Naive thymus-derived CD4-positive, alpha-beta T cell (primary cell): ENCODE measurements at places on chromosomes 11 and 22. TPM values are rescaled to one million over a fixed set of nuclear protein-coding genes. Genes with fewer than 3 reads are reported as not detected.
A peak's percentile ranks its signal among the peaks of the same experiment; 100 is the strongest.

Gene NXPE4
- total RNA-seq, result not detected

Gene MMP1
- total RNA-seq, result not detected

DNA sequence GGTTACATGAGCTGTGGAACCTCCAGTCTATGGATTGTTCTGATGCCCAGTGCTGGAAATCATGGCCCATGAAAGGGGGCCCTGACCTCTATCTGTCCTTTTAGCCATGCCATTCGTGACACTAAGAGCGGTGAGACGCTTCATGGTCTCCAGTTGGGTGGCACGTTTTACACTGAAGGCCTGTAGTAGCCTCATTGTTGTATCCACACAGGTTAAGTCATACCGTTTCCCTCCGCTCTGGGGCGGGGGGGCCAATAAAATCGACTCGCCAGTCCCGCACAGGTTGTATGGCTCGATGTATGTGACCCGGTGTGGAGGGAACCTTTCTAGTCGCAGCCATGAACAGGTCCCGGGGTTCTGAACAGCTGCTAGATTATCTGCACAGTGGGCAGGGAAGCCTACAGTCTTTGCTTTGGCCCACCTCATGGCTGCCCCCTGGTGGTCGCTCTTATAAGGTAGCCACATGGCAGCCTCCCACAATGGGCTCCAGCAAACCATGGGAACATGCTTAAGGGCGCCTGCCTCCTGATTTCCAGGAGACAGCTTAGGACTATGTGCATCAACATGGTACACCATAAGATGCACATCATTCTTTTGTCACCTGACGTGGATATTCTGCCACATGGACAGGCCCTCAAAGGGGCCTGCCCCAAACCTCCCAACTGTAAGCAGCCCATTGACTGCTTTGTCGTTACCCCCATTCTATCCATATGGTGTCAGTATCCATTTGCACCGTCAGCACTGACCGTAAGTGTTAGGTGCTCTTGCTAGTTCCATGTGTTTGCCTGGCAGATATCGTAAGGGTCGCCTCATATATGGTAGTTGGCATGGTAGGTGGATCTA lies 19.7 kb upstream of the APOL3 start:
- peak; percentile 81 for DNase-seq

Gene CHADL
- 1.8 TPM for total RNA-seq

GRCh38 chr22:50581950-50582492 lies 628 bp downstream of the CHKB start:
- no peak for DNase-seq

Gene HEPACAM
- total RNA-seq, result not detected

GRCh38 chr11:78424334-78425270 lies 7.0 kb upstream of the GAB2 start:
- no peak for DNase-seq

DNA sequence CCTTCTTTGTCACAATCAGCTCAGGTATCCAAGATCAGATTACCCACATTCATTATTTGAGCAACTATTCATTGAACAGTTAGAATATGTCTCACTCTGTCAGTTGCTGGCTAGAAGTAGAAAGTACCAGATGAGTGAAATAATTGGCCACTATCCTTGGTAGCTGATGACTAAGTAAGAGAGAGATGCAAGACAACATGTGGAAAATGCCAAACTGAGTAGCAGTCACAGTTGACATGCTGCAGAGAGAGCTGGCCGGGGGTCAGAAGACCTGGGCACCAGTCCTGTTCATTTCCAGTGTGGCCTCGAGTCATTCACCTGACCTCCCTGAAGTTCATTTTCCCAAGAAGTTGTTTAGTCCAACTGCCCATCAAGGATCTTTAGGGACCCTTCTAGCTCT lies 22.5 kb upstream of the SMIM35 start:
- DNase-seq, result no peak

Gene SHISAL1
- not detected for total RNA-seq

GRCh38 chr11:16880184-16880801 lies 133.9 kb downstream of the PLEKHA7 start:
- no peak for DNase-seq

GRCh38 chr11:74694136-74694930 lies 36.9 kb downstream of the CHRDL2 start:
- DNase-seq, result no peak

DNA sequence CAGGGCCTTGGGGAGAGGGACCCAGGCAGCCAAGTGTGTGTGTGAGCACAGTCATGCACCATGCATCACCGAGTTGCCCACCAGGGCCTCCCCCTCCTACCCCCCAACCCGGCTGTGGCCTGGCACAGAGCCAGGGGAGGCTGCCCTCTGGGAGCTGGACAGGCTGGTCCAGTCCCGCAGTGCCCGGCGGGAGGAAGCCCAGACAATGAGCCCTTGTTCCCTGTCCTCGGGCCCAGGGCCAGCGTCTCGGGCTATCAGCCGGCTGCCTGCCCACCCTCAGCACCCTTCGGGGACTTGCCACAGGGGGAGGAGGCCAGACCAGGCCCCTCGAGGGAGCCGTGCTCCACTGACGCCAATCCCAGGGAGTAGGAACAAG lies 4.5 kb downstream of the LRRC75B start:
- DNase-seq, result no peak

Gene P2RX6
- 1.7 TPM for total RNA-seq

Gene CD248
- total RNA-seq, result 1.8 TPM

Gene SLC25A45
- total RNA-seq, result 90.6 TPM

GRCh38 chr11:119964136-119965025 lies 173.5 kb downstream of the TRIM29 start:
- no peak for DNase-seq

DNA sequence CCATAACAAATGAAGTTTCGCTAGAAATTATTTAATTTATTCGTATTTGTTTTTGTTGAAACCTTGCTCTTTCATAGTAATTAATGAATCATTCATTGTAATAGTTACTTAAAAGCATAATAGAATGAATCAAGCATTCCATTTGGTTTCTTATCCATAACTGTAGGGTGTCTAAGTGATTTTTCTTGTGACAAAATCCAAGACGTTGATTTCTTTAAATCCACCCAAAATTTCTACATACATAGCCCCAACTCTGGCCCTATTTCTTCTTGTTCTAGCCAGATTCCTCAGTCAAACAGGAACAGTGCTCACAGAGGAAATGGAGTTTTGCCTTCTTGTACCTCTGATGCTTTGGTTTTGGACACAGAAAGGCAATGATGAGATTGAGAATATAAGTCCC lies 25.5 kb downstream of the UBASH3B start:
- DNase-seq, result no peak

DNA sequence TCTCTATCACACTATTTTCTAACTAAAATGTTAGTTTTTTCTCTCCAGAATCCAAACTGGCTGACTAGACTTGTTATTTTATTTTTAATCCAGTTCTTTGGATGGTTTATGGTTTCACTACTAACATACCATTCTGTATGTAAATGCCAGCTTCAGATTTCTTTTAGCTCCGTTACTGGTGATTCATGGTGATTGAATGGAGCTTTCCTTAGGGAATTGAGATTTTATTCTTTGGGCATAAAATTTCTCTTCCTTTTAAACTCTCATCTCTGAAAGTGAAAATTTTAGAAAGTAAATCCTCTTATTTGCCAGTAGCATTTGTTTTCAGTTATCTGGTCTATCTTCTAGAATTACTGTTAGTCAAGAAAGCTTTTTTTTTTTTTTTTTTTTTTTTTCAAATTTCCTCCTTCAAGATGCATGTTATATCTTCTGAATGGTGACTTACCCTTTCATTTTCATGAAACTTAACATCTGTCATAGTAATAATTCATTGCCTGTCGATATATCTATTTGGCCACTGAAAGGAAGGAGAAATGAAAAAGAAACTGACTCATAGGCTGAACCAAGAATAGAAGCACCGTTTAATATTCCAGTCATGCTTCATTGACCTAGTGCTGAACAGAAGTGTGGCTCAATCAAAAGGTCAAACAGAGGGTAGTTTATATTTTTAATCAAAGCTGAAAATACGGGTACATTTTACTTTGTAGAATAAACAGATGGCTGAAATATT lies 6.4 kb downstream of the ENDOD1 start:
- no peak for DNase-seq

DNA sequence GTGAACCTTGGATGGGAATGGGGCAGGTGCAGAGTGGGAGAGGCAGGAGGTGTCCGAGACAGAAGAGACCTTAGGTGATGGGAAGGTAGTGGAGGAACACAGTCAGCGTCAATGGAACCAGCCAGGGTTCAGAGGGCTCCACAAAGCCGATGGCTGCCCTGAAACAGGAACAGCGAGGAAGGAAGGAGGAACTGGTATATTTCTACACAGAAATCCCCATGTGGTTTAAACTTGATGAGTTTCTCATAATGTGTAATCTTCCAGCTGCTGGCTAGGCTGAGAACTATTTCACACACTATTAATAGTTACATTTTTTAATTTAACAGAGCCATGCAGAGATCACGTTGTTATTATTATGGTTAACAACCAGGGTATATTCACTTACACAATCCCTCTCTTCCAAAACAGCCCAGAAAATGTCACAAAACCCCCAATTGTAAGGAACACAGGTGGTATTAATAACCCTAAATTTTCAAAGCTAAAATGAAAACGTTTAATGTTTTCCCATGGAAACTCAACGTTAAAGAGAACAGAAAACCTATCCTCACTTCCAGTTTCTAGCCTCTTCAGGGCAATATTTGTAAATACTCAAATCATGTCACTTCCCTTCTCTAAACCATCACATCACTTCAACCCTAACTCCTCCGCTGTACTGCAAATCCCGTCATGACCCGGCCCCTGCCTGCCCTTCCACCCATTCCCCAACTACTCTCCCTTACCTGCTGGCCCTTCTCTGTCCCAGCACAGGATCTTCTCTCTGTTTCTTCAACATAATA lies 74.5 kb upstream of the ARFGAP3 start:
- no peak for DNase-seq

DNA sequence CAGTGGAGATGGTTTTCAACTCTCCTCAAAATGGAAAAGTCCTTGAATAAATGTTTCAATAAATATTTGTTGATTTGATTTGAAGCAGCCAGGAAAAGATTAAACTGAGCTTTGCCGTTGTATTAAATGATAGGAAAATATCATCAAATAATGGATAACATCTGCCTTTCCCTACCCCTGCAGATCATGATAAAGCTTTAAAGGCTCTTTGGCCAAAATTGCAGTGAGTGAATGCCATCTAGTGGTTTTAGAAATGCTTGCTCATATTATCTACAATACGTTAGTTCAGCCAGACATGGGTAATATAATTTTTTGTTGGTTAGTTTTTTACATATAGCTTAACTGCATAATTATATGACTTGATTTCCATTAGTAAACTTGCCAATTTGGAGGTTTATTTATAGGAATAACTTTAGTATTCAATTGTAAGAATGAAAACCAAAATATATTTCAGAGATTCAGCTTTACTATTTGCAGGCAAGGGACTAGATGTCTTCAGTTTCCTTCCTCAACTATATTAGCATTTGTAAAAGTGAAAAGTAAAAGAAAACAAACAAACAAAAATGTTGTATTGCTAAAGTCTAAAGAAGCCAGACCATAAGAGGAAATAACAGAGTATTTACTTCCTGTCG lies 159.2 kb downstream of the MSANTD4 start:
- peak; percentile 25 for DNase-seq

Gene KIRREL3
- not detected for total RNA-seq

DNA sequence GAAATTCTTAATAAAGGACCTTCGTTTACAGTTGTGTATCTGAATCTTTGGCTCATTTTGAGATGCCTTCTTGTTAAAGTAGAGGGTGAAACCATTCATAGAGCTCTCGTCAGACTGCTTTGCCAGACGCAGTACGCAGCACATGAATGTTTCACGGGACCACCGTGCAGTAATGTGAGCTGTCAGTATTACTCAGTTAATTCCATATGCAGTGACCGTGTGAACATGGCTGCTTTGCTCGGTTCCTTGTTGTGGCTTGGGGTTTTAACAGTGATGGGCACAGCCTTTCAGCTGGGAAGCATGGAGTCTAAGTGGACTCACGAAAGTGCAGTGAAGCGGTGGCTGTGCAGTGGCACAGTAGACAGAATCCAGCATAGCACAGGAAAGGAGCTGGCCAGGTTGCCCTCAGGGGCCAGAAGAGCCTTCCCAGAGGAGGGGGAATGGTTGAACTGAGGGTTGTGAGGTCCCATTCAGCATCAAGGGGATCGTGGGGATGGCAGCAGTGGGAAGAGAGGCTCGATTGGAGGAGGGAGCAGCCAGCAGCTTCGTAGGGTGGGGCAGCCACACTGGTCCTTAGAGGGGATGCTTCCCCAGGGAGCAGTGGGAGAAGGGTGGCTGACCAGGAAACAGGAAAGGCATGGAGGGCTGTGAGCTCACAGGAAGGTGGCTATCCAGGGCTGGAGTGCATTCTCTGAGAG lies 31.4 kb downstream of the PPFIA1 start:
- no peak for DNase-seq

Gene TREH
- total RNA-seq, result not detected

- DNase-seq, result no peak
Measured at GRCh38 chr11:118694771-118695170, 15.3 kb upstream of the TREH start.

Gene CDKN1C
- 0.23 and 0.53 TPM in 2 replicates for total RNA-seq

Gene JAM3
- total RNA-seq, result 8.1 TPM

Gene GSTT2B
- total RNA-seq, result not detected

DNA sequence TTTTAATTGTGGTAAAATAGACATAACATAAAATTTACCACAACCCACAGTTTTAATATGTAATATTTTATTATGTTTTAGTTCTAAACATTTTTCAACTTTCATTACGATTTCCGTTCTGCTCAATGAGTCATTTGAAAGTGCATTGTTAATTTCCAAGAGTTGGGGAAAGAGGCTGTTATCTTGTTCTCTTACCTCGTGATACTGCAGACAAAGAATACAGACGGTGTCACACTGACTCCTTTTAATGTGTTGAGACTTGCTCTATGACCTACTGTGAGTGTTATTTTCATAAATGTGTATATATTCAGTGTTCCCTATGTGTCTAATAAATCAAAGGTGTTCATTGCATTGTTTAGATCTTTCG lies 10.8 kb upstream of the RAC2 start:
- no peak for DNase-seq

- DNase-seq, result no peak
Measured at GRCh38 chr11:38680166-38680565, 2082.1 kb upstream of the RAG2 start.

DNA sequence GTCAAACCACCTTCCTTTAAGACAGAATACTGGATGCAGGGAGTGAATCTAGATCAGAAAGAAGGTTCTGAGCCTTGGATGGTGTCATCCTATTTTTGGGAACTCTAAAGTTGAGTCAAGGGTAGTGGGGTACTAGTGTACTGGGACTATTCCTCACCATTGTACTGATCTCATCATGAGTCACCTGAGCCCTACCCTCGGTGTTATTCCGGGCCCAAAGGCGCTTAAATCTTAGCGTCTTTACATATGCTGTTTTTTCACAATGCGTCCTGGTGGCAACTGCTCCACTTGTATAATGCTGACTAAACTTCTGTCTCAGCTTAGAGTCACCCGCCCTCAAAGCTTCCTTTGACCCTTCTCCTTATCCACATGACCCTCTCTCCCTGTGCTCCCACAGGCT lies 25.3 kb upstream of the PATE1 start:
- DNase-seq, result no peak

- DNase-seq, result no peak
Measured at GRCh38 chr11:104655066-104655465, 243.2 kb downstream of the CASP12 start.

DNA sequence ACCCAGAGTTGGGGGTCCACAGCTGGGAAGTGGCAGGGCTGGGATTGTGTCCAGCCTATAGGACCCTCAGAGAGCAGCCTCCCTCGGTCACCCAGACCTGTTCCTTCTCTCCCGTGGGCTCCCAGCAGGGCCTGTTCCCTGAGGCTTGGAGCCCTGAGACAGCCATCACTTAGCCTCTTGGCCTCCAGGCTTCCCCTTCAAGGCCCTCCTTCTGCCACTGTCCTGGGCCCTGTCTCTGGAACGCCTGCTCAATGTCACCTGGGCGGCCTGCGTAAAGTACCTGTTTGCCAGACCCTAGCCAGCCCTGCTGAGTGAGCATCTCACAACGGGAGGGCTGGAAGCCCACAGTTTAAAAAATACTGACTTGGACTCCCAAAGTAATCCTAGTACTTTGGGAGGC lies 6.5 kb downstream of the MGAT3 start:
- no peak for DNase-seq

Gene C11orf86
- not detected for total RNA-seq
